ENCODE measurements at places on chromosomes 7 and 10. TPM values are rescaled to one million over a fixed set of nuclear protein-coding genes. Genes with fewer than 3 reads are reported as not detected.

- H3K4me3 ChIP-seq = no peak overlapping the region
- H3K4me1 ChIP-seq = no peaks in the 10 kb centered on the region
- H3K27ac ChIP-seq = no peak overlapping the region
Observed at GRCh38 chr7:11261470-11261869, 287.8 kb downstream of the PHF14 start.

DNA sequence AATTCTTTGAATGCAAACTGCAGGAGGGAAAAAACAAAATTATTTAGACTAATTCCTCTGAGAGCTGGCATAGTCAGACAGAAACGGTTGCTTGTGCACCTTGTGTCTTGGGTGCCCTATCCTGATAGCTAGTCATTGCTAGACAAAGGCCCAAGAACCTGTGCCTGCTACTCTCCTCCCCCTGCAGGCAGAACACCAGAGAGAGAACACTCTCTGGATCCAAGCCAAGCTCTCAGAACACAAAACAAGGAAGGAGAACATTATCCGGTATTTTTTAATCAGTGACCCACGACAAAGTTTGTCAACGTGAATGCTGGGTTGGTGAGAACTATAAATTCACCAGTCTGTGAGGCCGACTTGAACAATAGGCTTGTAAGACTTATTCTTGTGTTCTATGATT is 18.8 kb upstream of the PPP1R9A start:
- no peak overlapping the region for H3K27ac ChIP-seq
- no peaks in the 10 kb centered on the region for H3K36me3 ChIP-seq
- H3K4me3 ChIP-seq = no peak overlapping the region
- DNase-seq = no peak

- H3K27ac ChIP-seq = no peak overlapping the region
- H3K4me3 ChIP-seq = no peak overlapping the region
- H3K4me1 ChIP-seq = no peaks in the 10 kb centered on the region
- no peaks in the 10 kb centered on the region for H3K27me3 ChIP-seq
- H3K36me3 ChIP-seq = no peaks in the 10 kb centered on the region
Observed at GRCh38 chr10:32112055-32112454, 55.8 kb upstream of the KIF5B start.

DNA sequence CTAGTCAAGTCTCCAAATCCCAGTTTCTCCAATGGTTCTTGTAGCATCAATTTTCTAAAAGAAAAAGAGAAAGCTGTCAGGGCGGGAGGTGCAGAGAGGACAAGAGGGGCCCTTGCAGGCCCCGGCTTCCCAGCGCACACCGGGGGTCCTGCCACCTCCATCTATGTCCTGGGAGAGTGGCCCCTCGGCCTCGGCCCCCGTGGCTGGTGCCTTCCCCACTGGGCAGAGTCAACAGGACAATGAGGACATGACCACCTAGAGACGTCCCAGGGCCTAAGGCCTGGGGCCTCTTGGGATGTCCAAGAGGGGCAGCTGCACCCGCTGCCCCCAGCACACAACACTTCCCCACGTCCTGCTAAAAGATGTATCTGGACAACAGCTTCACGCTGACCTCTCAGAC is 5.9 kb downstream of the COX19 start:
- peaks cover 68% of the 10 kb centered on the region for H3K36me3 ChIP-seq
- no peak overlapping the region for H3K4me3 ChIP-seq
- H3K4me1 ChIP-seq = peaks cover 43% of the 10 kb centered on the region

GRCh38 chr7:141317033-141317585 is 234.1 kb upstream of the AGK start:
- H3K4me3 ChIP-seq = no peak overlapping the region
- no peaks in the 10 kb centered on the region for H3K36me3 ChIP-seq
- DNase-seq = no peak
- H3K27ac ChIP-seq = no peak overlapping the region

DNA sequence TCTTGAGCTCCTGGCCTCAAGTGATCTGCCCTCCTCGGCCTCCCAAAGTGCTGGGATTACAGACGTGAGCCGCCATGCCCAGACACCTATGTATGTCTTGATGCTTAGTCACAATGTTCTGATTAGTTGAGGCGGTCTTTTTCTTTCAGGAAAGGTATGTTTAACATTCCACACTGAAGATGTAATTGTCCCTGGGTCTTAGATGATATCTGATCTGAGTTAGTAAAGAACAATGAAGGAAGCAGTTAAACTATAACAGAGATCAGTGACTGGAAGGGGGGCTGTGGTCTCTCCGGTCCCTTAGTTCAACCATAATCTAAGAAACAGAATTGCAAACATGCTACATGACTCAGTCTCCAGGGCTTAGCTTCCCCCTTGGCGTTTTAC is 31.5 kb upstream of the SH2D4B start:
- H3K27me3 ChIP-seq = no peaks in the 10 kb centered on the region
- H3K36me3 ChIP-seq = peaks cover 34% of the 10 kb centered on the region
- peak overlapping the region; percentile 46 for H3K27ac ChIP-seq
- peaks cover 37% of the 10 kb centered on the region for H3K4me1 ChIP-seq
- DNase-seq = no peak
- no peak overlapping the region for H3K4me3 ChIP-seq

GRCh38 chr10:34491678-34492077 is 323.4 kb downstream of the PARD3 start:
- DNase-seq = no peak
- no peaks in the 10 kb centered on the region for H3K36me3 ChIP-seq
- H3K27me3 ChIP-seq = no peaks in the 10 kb centered on the region

GRCh38 chr10:73117976-73118743 is 7.9 kb downstream of the NUDT13 start:
- no peaks in the 10 kb centered on the region for H3K36me3 ChIP-seq
- H3K4me3 ChIP-seq = peak overlapping the region; percentile 27
- DNase-seq = no peak
- peak overlapping the region; percentile 75 for H3K27ac ChIP-seq
- no peaks in the 10 kb centered on the region for H3K27me3 ChIP-seq

MMD2 gene
- not detected for total RNA-seq

MXI1 gene
- total RNA-seq = 36.0 TPM

ABCA13 gene
- total RNA-seq = 0.12 TPM

DOCK4 gene
- total RNA-seq = 7.1 TPM

Data from psoas muscle (tissue), 8 donors.